ENCODE measurements at places on chromosomes 3 and 15. TPM values are rescaled to one million over a fixed set of nuclear protein-coding genes. Genes with fewer than 3 reads are reported as not detected.

DUOXA2 gene
- not detected for total RNA-seq

DNA sequence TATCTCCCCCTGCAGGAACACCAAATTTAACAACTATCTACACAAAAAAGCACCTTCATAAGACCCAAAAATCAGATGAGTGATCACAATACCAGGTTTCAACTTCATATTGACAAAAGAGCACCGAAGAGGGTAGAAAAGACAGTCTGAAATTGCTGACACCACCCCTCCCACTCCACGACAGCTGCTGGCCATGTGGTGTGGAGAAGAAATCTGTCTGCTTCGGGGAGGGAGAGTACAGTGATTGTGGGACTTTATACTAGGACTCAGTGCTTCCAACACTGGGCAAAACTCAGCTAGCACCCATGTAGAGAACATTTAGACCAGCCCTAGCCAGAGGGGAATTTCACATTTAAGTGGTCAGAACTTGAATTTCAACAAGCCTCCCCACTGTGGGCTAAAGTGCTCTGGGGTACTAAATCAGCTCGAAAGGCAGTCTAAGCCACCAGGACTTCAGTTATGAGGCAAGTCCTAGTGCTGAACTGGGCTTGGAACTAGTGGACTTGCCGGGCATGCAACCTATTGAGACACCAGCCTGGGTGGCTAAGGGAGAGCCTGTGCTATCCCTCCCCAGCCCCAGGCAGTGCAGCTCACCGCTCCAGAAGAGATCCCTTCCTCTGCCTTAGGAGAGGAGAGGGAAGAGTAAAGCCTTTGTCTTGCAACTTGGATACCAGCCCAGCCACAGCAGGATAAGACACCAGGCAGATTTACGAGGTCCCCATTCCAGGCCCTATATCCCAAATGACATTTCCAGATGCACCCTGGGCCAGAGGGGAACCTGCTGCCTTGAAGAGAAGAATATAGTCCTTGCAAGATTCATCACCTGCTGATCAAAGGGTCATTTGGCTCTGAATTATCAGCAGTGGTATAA lies 44.6 kb upstream of the POU1F1 start:
- DNase-seq = no peak

DNA sequence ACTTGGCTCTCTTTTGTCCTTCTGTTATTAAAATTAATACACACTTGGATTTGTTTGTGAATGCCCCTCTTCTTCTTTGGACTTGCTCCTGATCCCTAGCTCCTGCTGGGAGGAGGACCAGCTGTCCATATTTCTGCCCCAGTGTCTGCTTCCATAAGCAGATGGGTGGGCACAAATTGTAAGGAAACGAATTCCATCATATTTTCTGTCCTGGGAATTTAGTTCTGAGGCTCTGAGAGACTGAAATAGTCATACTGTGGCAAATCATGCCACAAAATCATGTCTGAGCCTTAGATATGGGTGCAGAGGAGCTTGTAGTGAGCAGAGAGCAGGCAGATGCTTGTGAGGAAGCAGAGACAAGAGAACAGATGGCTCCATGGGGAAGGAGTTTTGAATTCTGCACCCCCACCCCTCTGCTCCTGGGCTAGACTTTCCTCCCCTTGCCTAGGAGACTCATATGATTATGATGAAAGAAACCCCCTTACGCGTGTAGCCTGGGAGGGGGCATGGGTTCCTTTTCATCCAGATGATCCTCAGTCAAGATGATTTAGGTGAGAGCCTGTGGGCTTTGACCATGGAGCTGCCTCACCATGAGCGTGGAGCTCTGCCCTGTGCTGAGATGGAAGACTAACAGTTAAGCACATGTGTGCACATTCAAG lies 50.6 kb downstream of the SV2B start:
- no peak for DNase-seq

- DNase-seq = no peak
Measured at GRCh38 chr15:80483725-80484161, 79.6 kb downstream of the ARNT2 start.

GRCh38 chr3:122548076-122548475 lies 16.0 kb downstream of the PARP9 start:
- no peak for DNase-seq

Data from ovary (tissue), 10 donors.